ENCODE measurements at places on chromosomes 4 and X.

GRCh38 chr4:6516281-6516680, 43.9 kb upstream of the PPP2R2C start:
- no peak for DNase-seq

- no peak for DNase-seq
These were observed 100.9 kb upstream of the NR3C2 start for GRCh38 chr4:148542922-148543623.

DNA sequence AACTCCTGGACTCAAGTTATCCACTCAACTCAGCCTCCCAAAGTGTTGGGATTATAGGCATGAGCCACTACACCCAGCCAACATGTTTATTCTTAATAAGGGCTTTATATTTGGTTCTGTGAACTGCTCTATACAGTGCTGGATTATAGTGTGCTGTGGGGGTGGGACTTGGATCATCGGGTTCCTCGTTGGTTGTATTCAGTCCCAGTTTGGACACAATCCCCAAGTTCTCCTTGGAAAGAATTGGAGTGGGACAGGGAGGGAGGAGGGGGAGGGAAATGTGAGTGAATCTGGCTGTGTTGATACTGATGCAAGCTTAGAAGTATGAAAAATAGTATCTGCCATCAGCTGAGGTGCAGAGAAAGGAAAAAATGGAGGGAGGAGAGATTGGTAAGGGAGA, 121.3 kb downstream of the KIT start:
- DNase-seq = no peak

- no peak for DNase-seq
These were observed 138.9 kb upstream of the TRAM1L1 start for GRCh38 chr4:117224256-117224655.

DNA sequence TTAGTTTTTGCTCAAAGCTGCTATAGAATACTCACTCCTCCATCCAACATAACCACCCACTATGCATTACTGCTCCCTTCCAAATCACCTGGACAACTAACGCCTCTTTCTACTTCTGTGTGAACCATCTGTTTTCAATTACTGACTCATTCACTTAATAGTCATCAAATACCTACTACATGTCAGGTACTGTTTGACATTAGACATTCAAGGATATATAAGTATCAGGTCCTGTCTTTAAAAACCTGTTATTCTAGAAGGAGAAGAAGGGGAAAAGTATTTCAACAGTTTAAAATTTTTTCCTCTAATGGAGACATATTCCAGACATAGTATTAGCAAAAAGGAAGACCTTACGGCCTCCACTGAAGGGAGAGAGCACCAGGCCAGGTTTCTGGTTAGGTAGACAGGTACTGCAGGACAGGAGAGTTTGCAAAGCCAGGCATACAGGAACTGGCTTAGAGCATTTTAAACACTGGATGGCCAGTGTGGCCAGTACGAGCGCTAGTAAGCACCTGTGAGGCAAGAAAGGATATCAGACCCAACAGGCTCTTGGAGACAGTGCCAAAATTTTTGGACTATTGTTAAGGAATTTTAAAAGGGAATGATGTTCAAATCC, 39.0 kb downstream of the SH3RF1 start:
- DNase-seq = no peak

- DNase-seq = no peak
These were observed 8.0 kb downstream of the GASK1B start for GRCh38 chr4:158164768-158165213.

- DNase-seq = no peak
These were observed 200.3 kb upstream of the MAB21L2 start for GRCh38 chr4:150381609-150382008.

GRCh38 chr4:112321776-112322684, 24.9 kb downstream of the ALPK1 start:
- DNase-seq = peak; percentile 30

DNA sequence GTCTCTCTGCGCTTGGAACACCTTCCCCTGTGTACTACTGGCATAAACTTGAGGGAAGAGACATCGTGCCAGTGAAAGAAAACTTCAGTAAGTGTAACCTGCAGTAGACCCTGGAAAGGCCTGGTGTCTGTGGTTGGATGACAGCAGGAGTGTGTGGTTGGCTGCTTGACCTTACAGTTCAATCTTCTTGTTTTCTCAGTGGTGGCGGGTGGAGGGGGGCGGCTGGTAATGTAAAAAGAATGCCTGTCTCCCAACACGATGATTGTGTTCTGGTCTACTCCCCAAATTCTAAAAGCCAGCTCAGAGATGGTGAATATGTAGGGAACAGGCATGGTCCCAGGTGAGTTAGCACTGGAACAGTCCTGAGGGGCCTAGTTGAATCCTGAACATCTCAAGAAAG, 18.6 kb downstream of the PSMD10 start:
- DNase-seq = no peak

DNA sequence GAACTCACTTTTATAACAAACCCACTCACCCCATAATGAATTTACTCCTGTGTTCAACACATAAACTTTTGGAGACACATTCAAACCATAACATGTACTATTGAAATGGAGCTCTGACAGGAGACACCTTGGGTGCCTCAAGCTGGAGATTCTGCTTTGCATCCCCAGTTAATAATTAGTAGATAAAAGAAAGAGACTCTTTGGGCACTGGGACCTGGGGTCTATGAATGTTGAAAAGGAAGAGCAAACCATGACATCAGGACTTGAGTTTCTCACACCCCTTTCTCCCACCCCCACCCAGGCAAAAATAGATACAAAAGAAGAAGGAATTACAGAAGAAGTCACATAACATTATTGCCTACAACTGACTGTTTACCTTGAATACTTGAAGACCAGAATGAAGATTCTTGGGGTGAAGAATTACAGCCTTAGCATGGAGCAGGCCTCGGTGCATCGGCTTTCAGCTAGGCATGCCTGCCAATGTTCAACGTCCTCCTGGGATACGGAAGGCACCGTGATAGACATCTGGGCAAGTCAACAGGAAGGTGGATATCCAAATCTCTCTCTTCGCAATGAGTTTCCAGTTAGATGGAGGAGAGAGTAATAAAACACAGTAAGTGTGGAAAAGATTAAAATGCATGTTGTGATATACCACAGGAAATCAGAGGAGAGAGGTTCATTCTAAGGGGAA, 316.0 kb downstream of the TRIML1 start:
- no peak for DNase-seq

DNA sequence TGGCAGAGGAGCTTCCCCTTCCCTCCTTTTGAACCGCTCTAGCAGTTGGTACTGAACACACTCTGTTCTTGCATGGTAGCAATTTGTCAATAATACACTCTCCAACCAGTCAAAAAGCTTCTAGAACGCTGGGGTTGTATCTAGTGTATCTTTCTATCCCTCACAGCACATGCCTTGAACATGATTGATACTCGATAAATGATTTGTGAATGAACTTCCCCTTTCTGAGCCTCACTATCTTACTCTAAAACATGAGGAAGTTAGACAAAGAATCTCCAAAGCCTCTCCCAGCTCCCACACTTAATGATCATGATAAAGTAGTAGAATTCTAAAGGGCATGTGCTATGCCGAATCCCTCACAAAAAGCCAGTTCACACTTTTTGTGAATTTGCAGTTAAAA, 64.4 kb downstream of the DLG3 start:
- DNase-seq = no peak

- DNase-seq = no peak
These were observed 2.2 kb upstream of the FAM114A1 start for GRCh38 chr4:38865445-38865844.

- DNase-seq = no peak
These were observed 456.0 kb upstream of the SPANXN1 start for GRCh38 chrX:144791298-144791697.

- peak; percentile 6 for DNase-seq
These were observed 34.7 kb downstream of the FRMPD3 start for GRCh38 chrX:107484002-107484726.

DNA sequence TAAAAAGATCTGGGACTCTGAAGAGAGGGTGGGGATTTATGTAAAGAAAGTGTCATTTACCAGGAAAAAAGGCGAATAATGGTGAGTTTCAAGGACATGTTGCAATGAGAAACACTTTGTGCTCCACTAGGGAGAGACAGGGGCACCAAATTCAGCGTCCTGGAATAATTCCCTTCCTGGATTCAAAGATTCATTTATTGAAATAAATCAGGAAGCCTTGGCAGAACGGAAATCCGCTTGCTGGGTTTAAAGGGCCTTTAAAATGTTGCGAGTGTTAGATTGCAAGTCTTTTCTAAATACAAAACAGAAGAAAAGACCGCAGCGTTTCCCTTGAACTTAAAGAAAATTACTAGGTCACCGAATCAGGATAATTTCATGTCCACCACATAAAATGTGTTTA, 3.8 kb upstream of the ZIC3 start:
- no peak for DNase-seq

DNA sequence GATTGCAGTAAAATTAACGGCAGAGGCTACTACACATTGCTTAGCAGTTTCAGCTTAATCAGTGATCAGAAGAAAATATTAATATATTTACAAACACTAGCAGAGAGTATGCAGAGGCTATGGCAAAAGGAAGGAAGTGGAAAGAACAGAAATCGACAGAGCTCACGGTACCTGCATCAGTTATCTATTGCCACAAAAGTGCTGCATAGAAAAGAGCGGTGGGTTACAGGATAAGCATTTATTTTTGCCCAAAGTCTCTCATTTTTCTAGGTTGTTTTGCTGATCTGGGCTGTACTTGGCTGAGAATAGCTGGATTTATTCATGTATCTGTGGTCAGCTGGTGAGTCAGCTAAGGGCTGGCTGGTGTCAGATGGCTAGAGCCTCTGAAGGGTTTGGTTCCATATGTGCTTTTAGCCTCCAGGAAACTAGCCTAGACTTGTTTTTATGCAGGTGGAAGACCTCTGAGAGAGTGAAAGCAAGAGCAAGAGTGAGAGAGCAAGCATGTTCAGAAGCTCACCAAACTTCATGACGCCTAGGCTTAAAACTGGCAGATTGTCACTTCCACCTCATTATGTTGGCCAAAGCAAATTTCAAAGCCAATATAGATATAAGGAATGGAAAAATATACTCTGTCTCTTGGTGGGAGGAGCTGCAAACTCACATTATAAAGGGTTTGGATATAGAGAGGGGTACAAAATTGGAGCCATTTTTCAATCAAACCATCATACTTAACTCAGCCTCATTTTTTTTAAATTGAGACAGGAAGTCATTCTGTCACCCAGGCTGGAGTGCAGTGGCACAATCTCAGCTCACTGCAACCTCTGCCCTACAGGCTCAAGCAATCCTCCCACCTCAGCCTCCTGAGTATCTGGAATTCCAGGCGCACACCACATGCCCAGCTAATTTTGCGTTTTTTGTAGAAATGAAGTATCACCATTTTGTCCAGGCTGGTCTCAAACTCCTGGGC, 153.2 kb upstream of the RPL34 start:
- no peak for DNase-seq

DNA sequence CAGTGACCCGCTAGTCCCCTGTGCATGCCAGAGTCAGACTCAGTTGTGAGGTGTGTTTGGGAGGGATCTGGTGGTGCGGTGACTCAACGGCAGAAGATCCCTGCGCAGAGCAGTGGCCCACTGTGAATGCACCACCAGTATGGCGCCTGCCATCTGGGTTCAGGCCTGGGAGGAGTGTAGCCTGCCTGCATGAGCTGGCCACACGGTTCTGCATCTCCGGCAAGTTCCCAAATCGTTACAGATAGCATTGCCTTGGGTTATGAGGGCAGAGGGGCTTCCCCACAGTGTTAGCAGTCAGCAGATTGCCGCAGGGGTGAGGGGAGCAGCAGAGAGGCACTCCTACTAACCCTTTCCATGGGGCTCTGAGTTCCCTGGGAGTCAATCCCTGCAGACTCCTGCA, 629.6 kb downstream of the TLL1 start:
- no peak for DNase-seq

DNA sequence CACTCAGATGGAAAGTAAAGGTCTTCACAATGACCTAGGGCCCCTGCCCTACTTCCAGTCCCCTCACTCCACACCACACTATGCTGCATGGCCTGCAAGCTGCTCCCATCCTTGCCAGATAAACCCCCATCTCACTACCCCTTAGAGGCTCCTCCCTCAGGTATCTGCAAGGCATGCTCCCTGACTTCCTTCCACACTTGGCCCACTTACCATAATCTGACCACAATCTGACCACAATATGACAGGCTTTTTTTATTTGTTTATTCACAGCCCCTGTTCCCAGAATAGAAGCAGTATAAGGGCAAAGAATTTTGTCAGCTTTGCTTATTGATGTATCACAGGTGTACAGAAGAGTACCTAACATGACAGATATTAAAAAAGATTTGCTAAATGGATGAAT, 124.7 kb downstream of the CAMK2D start:
- no peak for DNase-seq

DNA sequence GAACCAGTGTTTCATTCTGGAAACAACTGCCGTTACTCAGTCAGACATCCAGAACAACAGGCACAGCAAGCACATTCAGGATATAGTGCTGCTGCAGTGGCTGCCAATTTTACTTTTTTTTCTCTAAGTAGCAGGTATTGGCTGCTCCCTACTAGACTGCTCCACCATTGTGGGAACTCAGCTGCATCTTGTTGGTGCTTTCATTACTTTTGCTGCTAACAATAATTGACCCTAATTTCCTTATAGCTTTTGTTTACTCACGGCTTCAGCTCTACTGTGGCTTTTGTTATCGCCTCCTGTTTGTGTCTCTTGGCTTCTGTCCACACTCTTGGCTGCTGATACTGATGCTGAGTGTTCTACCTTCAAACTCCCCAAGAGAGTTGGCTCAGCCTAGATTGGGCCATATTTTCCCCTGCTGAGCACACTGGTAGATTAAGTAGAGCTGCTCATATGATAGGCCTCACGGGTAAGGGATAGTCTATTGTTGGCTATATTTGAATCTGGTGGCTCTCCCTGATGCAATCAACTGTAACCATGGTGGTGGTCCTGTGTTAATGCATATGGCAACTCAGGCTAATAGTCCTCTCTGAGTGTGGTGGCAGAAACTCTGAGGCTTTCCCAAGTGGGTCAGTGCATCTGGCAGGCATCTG, 44.5 kb upstream of the IL2 start:
- no peak for DNase-seq

DNA sequence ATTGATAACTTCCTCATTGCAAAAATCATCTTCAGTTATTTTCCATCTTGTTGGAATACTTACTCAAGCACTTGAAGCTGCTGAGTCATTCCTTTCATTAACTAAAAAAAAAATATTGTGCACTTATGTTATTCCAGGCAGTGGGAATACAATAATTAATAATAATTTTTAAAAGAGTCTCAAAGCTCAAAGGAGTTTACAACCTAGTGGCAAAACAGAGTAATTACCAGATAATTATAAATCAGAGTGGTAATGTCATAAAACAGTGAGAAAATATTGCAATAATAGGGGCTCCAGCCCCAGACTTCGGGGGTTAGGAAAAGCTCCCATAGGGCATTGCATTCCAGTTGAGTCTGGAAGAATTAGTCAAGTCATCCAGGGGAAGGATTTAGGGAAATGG, 79.6 kb downstream of the DDX53 start:
- DNase-seq = no peak

DNA sequence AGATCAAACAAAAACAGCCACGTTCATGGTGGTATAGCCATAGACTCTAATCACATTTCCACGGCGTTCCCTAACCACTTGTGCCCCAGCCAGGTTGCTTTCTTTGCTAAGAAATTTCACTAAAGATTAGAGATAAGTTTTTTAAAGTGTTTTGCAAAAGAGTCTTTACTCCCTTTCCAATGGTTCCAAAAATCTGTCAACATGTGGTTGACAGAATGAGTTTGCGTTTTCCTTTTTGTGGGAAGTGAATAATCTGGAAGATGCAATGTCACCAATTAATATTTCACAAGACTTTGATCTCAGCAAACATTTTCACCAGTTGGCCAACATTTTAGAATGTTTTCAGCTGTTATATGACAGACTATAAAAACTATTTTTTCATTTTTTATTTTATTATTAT, 35.3 kb downstream of the CXCL1 start:
- DNase-seq = no peak

GRCh38 chrX:68914479-68914946, 85.7 kb downstream of the EFNB1 start:
- DNase-seq = no peak
